Natural killer cell treated with Interleukin-12 subunit alpha and Interleukin-12 subunit beta and Interleukin-15 and Interleukin-18, amount 100 ng/mL, for 72 hours (primary cell): ENCODE measurements at places on chromosomes 1 and 21.

DNA sequence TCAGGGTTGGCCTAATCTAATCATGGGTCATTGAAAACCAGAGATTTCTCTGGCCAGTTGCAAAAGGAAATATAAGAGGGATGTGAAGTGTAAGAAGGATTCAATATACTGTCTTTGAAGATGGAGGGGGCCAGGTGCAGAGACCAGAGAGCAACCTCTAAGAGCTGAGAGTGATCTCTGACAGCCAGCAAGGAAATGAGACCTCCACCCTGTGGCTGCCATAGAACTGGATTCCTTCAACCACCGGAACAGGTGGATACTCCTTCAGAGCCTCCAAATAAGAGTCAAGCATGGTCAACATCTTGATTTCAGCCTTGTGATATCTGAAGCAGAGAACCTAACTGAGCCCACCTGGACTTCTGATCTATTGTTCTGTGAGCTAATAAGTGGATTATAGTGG lies 128.4 kb downstream of the CYYR1 start:
- H3K36me3 ChIP-seq: no peaks in the 10 kb centered on the region
- DNase-seq: no peak
- no peak overlapping the region for H3K4me3 ChIP-seq
- no peaks in the 10 kb centered on the region for H3K4me1 ChIP-seq

- DNase-seq: no peak
- H3K4me1 ChIP-seq: peaks cover 4% of the 10 kb centered on the region
- no peak overlapping the region for H3K27ac ChIP-seq
- H3K4me3 ChIP-seq: no peak overlapping the region
- H3K27me3 ChIP-seq: peaks cover 7% of the 10 kb centered on the region
- peaks cover 12% of the 10 kb centered on the region for H3K36me3 ChIP-seq
Observed at GRCh38 chr1:4004635-4005430, 104.8 kb upstream of the C1orf174 start.

DNA sequence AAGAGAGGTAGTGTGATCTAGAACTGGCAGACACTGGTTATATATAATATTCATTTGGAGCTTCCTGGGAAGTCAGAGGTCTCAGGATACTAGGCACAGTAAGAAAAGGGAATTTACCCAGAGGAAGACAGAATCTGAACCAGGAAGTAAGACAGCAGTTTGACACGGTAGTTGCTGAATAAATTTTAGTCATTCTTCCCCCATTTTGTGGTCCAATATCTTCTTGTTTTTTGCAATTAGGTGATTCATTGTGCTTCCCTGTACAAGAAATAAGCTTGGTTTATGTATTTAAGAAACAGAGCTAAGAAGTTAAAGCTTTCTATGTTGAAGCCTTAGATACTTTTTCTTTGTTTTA lies 1.3 kb downstream of the TMEM167B start:
- no peak for DNase-seq
- peaks cover 10% of the 10 kb centered on the region for H3K36me3 ChIP-seq
- peak overlapping the region; percentile 92 for H3K4me3 ChIP-seq
- no peaks in the 10 kb centered on the region for H3K27me3 ChIP-seq
- H3K4me1 ChIP-seq: peaks cover 25% of the 10 kb centered on the region
- H3K27ac ChIP-seq: peak overlapping the region; percentile 98

DNA sequence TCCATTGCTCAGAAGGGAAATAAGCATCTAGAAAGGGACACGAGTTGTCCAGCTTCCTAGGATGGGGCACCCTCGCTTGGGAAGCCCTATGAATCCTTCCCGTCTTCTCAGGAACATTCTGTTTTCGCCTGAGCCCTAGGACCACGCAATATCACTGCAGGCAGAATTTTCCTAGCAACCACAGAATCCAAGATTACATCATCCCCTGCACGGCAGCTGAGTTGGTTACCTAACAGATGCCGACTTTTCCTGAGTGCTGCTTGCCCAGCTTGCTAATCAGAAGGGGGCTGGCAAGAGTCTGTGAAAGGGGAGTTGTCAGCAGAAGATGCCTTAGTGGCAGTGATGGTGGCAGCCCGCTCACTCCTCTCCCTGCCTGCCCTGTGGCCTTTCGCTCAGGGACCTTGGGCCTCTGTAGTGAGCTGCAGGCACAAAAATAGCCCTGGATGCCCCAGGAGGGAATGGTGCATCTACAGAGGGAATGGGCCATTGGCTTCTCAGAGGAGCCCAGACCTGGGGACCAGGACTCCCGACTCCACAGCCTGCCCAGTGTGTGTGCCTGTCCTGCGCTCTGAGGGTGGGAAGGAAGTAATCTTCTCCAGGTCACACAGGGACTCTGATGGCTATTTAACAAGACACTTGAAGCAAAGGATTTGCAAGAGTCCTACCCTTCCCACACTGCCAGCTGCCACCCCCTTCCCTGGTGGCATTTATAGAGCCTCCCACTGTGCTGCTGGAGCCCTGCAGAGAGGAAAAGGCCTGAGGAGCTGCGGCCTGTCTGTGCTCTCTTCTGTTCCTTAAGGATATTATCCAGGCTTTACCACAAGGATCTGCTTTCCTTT lies 28.9 kb upstream of the CLSTN1 start:
- no peak for DNase-seq
- H3K36me3 ChIP-seq: no peaks in the 10 kb centered on the region
- H3K27ac ChIP-seq: no peak overlapping the region

DNA sequence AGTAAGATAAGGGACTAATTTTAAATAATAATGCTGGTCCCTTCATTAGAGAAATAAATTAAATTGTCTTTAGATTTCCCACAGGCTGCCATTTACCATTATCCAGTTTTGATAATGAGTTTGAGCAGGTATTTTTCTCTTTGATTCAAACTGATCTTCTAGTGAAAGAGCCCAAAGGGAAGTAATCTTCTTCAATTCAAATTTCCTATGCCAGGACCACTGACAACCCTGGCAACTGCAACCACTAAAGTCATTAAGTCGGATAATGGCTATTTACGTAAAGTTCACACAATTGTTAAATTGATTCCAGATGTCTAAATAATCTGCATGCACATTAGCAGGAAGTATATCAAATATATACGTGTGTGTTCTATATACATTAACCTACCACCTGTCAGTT lies 399.3 kb downstream of the PTPRC start:
- H3K4me1 ChIP-seq: peaks cover 40% of the 10 kb centered on the region
- H3K36me3 ChIP-seq: peaks cover 32% of the 10 kb centered on the region
- no peaks in the 10 kb centered on the region for H3K27me3 ChIP-seq
- peak overlapping the region; percentile 99 for H3K27ac ChIP-seq

GRCh38 chr21:34200288-34200905 lies 127.0 kb downstream of the MRPS6 start:
- H3K36me3 ChIP-seq: no peaks in the 10 kb centered on the region
- DNase-seq: no peak
- peak overlapping the region; percentile 91 for H3K27ac ChIP-seq

DNA sequence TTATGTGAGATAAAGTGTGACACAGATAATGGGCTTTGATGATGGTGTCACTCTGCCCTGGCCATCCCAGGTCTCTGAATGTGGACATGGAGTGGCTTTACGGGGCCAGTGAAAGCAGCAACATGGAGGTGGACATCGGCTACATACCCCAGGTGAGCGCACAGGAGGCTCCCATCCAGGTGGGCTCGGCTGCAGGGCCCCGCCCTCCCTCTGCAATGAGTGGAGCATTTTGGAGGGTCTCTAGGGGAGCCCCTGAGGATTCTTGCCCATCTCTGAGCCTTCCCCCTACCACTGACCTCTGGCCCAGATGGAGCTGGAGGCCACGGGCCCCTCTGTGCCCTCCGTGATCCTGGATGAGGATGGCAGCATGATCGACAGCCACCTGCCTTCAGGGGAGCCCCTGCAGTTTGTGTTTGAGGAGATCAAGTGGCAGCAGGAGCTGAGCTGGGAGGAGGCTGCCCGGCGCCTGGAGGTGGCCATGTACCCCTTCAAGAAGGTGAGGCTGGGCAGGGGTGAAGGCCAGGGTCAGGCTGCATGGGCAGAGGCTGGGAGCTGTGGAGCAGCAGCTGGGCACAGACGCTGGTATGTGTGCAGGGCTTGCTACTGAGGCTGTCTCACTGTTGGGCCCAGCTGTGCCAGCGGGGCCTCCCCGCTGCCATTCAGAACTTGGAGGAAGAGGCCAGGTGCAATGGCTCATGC lies 8.2 kb upstream of the MTFR1L start:
- no peaks in the 10 kb centered on the region for H3K36me3 ChIP-seq
- DNase-seq: no peak
- no peaks in the 10 kb centered on the region for H3K27me3 ChIP-seq
- no peak overlapping the region for H3K27ac ChIP-seq

DNA sequence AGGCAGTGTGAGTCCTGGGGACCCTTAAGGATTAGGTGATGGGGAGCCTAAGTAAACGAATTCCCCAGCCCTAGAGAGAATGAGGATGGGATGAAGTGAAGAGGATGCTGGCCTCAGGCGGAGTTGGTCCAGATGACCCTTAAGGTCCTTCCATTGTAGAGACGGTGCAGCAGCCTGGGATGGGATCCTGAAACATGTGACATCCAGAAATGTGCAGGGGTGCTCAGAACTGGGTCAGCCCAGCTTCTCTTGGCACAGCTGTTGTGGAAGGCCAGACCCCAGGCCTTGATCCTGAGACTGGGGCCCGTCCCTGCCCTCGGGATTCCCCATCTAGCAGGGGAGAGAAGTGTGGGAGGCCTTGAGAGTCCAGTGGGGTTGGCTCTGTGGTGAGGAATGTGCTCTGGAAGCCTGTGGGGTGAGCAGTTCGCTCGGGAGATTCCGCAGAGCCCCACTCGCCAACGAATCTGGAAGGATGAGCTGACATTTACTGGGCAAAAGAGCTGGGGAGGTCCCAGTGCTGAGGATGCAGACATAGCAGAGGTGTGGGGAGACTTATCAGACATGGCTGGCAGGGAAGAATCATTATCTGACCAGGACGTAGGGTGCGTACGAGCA lies 28.1 kb downstream of the A3GALT2 start:
- no peaks in the 10 kb centered on the region for H3K36me3 ChIP-seq
- no peak overlapping the region for H3K27ac ChIP-seq
- peak; percentile 55 for DNase-seq
- no peak overlapping the region for H3K4me3 ChIP-seq
- H3K4me1 ChIP-seq: peaks cover under 1% of the 10 kb centered on the region
- H3K27me3 ChIP-seq: no peaks in the 10 kb centered on the region

DNA sequence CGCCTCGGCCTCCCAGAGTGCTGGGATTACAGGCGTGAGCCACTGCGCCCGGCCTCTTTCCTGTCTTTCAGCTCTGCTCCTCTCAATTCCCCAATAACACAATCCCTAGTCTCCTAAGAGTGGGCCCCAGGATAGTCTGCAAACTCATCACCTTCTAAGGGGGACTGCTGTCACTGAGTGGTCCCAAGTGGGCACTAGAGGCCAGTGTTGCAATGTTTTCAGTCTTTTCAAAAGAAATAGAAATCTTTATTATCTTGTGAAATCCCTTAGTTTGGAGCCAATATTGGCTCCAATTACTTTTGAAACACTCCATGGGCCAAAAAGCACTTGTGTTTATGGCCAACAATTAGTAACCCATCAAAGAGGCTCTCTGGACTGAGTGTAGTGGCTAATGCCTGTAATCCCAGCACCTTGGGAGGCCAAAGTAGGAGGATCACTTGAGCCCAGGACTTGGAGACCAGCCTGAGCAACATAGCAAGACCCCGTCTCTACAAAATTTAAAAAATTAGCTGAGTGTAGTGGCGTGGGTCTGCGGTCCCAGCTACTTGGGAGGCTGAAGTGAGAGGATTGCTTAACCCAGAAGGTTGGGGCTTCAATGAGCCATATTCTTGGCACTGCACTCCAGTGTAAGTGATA lies 28.6 kb upstream of the ZNF697 start:
- peaks cover 4% of the 10 kb centered on the region for H3K4me1 ChIP-seq
- no peak overlapping the region for H3K27ac ChIP-seq
- no peaks in the 10 kb centered on the region for H3K36me3 ChIP-seq
- no peak overlapping the region for H3K4me3 ChIP-seq

- no peak overlapping the region for H3K27ac ChIP-seq
- no peaks in the 10 kb centered on the region for H3K27me3 ChIP-seq
- DNase-seq: no peak
- H3K36me3 ChIP-seq: peaks cover 13% of the 10 kb centered on the region
- H3K4me3 ChIP-seq: no peak overlapping the region
Observed at GRCh38 chr1:183622013-183622412, 13.6 kb downstream of the ARPC5 start.
